ENCODE measurements at places on chromosomes 5 and 9.

DNA sequence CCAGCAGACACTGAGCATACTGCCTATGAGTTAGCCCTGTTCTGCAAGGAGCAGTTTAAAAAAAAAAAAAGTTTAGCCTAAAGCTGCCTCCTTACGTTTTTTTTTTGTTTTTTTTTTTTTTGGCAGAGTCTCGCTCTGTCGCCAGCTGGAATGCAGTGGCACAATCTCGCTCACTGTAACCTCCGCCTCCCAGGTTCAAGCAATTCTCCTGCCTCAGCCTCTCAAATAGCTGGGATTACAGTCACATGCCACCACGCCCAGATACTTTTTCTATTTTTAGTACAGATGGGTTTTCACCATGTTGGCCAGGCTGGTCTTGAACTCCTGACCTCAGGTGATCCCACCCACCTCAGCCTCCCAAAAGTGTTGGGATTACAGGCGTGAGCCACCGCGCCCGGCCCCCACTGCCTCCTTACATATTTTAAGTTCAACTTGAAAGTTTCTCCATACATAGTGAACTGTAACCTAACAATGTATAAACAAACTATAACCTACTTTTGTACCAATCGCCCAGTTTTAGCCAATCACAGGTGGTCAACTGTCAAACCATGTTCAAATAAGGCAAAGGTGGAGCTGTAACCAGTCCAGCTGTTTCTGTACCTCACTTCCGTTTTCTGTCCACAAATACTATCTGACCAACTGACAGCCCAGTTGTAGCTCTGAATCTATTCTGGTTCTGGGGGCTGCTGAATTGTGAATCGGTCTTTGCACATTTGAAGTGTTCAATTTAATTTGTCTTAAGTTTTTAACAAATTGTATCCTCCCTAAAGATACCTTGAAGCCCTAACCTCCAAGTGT, 17.1 kb downstream of the GKAP1 start:
- no peak for DNase-seq
- H3K27ac ChIP-seq = no peak overlapping the region
- H3K4me3 ChIP-seq = no peak overlapping the region
- H3K27me3 ChIP-seq = no peaks in the 10 kb centered on the region

DNA sequence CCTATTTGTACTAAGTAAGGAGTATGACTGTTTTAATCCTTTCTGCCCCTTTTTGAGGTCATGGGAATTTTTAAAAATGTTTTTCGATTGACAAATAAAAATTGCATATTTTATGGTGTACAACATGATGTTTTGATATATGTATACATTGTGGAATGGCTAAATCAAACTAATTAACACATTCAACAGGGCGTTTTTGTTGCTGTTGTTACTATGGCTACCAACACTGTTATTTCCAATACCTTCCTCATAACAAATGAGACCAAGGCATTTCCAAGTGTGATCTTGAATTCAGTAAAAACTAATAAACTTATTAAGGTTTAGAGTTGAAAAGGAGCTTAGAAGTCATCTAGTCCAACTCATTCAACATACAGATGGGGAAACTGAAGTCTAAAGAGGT, 30.2 kb upstream of the SPEF2 start:
- DNase-seq = no peak
- H3K27me3 ChIP-seq = peaks cover 53% of the 10 kb centered on the region
- H3K4me1 ChIP-seq = no peaks in the 10 kb centered on the region
- H3K27ac ChIP-seq = no peak overlapping the region
- H3K36me3 ChIP-seq = peaks cover 2% of the 10 kb centered on the region
- no peak overlapping the region for H3K4me3 ChIP-seq

- H3K27ac ChIP-seq = no peak overlapping the region
- no peak overlapping the region for H3K4me3 ChIP-seq
- DNase-seq = no peak
- H3K4me1 ChIP-seq = peaks cover 9% of the 10 kb centered on the region
These were observed 5.2 kb upstream of the HINT2 start for GRCh38 chr9:35820076-35820475.

GRCh38 chr9:77402286-77402685, 225.0 kb downstream of the VPS13A start:
- peaks cover 13% of the 10 kb centered on the region for H3K36me3 ChIP-seq
- no peak overlapping the region for H3K4me3 ChIP-seq
- no peaks in the 10 kb centered on the region for H3K27me3 ChIP-seq

DNA sequence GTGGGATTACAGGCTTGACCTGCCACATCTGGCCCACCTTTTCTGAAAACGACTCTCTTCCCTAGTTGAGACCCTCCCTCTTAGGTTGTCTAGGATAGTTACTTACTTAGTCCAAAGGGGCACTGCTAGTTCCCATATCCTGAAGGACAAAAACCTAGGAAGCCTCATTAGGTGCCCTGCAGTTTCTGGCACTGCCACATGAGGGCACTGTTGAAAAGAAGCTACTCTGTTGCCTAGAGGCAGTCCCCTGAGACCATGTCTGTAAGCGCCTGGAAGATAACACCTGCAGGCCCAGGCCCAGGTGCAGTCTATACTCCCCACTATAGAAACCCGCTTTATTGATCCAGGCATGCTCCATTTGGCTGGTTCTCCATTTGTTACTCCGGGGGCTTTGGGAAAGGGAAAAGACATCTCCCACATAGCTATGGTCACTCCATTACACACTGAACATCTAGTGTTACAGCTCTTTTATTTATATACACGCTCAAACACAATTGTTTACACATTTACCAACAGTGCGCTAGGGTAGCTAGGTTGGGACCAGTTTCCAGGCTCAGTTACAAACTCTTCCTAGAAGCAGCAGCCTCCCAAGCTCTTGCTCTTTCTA, 73.4 kb upstream of the PPARGC1B start:
- no peak for DNase-seq
- peaks cover 26% of the 10 kb centered on the region for H3K27me3 ChIP-seq
- H3K4me1 ChIP-seq = no peaks in the 10 kb centered on the region
- no peak overlapping the region for H3K27ac ChIP-seq
- peaks cover 4% of the 10 kb centered on the region for H3K36me3 ChIP-seq

- no peak overlapping the region for H3K4me3 ChIP-seq
- no peak for DNase-seq
- H3K27me3 ChIP-seq = no peaks in the 10 kb centered on the region
- H3K4me1 ChIP-seq = no peaks in the 10 kb centered on the region
These were observed 101.1 kb downstream of the ISL1 start for GRCh38 chr5:51484326-51484725.

DNA sequence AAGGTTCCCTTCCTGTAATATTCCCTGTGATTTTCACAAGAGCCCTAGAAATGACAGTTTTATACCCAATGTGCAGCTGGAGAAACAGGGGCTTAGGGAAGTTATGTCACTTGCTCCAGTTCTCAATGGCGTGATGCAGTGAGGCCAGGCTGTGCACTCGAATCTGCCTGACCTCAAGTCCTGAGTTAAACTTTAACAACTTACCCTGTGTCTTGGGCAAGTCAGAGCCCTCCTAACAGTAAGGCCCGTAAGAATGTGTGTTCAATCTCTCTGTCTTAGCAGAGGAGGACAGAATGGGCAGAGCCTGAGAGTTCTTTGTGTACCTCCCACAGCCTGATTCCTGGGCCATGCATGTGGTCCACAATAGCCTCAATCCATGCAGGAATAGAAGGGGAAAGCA, 181.1 kb downstream of the TRIM32 start:
- peaks cover 3% of the 10 kb centered on the region for H3K27me3 ChIP-seq
- H3K4me1 ChIP-seq = no peaks in the 10 kb centered on the region
- H3K27ac ChIP-seq = no peak overlapping the region
- H3K4me3 ChIP-seq = no peak overlapping the region
- no peak for DNase-seq
- H3K36me3 ChIP-seq = no peaks in the 10 kb centered on the region

DNA sequence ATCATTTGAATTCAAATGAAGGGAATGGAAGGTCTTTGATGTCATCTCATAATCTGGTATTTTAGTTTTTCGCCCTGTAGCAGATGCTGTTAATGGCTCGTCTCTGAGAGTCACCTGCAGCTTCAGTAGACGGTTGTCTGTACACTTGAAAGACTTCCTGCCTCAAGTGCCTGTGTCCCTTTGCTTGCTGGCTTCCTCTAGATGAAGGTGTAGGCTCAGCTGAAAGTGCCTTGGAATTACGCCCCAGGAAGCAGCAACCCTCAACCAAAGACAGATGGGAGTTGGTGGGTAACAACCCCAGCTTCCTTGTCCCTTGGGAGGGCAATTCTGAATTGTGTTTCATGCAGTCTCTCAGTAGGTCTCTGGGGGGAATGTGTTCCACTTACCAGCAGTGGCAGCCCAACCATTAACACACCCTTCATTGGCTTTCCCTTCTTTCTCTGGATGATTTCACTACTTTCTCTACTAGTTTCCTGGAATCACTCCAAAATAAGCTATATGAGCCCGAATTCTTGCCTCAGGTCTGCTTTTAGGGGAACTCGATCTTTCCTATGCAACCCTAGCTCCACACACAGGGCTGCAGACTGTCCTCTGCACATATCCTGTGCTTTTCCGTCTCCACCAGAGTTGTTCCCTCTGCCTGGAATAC, 395.6 kb downstream of the DMAC1 start:
- no peaks in the 10 kb centered on the region for H3K36me3 ChIP-seq
- peaks cover 60% of the 10 kb centered on the region for H3K27me3 ChIP-seq
- DNase-seq = no peak
- no peak overlapping the region for H3K4me3 ChIP-seq
- H3K27ac ChIP-seq = peak overlapping the region; percentile 71

GRCh38 chr5:75848077-75848476, 130.8 kb upstream of the POC5 start:
- DNase-seq = no peak
- peaks cover 43% of the 10 kb centered on the region for H3K27me3 ChIP-seq
- no peak overlapping the region for H3K4me3 ChIP-seq
- no peaks in the 10 kb centered on the region for H3K4me1 ChIP-seq
- no peaks in the 10 kb centered on the region for H3K36me3 ChIP-seq
